ENCODE measurements at places on chromosomes 13 and 19.

DNA sequence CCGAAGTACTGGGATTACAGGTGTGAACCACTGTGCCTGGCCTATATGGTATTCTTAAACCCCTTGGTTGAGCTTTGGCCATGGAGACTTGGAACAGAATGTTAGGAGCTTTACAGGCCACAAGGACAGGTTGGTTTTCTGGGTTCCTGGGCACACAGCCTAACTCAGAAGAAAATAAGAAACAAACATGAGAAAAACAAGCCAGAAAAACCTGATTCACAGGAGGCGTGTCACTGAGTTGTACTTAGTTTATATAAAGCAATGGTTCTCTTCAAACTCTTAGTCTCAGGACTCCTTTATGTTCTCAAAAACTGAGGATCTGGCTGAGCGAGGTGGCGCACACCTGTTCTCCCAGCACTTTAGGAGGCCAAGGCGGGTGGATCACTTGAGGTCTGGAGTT lies 125.1 kb upstream of the SPATA13 start:
- DNase-seq: no peak

DNA sequence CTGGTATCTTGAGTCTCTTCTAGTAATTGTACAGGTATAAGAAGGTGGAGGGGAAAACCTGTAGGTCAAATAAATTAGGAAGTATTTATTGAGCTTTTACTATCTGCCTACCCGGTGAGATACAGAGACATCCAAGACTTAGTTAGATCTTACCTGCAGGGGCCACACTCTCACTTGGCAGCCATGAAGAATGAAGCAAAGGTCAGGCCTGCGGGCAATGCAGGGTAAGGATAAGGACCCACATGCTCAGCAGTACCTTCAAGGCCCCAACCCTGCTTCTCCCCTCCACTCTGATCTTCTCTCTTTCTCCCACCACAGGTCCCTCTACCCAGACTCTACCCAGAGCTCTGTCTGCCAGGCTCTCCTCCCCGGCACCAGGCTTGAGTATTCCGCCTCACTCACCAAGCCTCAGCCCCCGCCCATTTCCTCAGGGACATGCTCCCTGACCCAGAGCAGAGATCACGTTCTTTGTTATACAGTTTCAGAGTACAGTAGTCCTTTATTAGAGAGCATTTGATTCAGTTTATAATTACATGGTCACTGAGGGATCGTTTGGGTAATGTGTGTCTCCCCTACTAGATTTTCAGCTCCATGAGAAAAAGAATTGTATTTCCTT lies 18.9 kb upstream of the CLDN10 start:
- DNase-seq: no peak

- no peak for DNase-seq
These were observed 27.4 kb upstream of the SIAH3 start for GRCh38 chr13:45878966-45879365.

DNA sequence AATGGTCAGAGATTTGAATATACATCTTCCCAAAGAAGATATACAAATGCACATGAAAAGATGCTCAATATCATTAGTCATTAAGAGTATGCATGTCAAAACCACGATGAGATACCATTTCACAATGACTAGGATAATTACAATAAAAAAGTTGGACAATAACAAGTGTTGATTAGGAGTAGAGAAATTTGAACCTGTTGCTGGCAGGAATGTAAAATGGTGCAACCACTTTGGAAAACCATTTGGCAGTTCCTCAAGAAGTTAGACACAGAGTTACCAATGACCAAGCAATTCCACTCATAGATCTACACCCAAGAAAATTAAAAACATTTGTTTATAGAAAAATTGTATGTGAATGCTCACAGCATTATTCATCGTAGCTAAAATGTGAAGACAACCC lies 33.2 kb upstream of the STARD13 start:
- no peak for DNase-seq

DNA sequence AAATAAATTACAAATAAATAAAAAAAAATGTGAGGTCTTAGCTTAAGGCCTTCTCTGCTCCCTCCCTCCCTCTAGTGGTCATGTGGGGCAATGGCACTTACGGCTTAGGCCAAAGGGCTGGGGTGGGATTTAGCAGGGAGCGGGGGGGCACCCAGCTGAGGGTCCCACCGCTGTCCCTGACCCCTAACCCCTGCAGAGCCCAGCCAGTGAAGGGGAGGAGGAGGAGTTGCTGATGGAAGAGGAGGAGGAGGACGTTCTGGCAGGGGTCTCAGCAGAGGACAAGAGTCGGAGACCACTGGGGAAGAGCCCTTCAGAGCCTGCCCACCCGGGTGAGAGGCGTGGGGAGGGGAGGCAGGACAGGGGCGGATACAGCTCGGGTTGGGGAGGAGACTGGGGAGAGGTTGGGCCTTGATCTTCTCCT lies 9.3 kb downstream of the MPND start:
- no peak for DNase-seq

- no peak for DNase-seq
These were observed 5.4 kb downstream of the FLT1 start for GRCh38 chr13:28489524-28489931.

- no peak for DNase-seq
These were observed 1.2 kb downstream of the INAFM1 start for GRCh38 chr19:47275791-47276461.

- DNase-seq: peak; percentile 10
These were observed 186.3 kb downstream of the TDRD3 start for GRCh38 chr13:60583196-60583888.

GRCh38 chr13:97512732-97513131 lies 78.8 kb downstream of the RAP2A start:
- peak; percentile 7 for DNase-seq

GRCh38 chr19:5955636-5955935 lies 22.4 kb downstream of the RANBP3 start:
- no peak for DNase-seq

GRCh38 chr13:32141462-32141861 lies 109.9 kb downstream of the FRY start:
- no peak for DNase-seq

Measured in NCI-H226 (cell line).